ENCODE measurements at places on chromosomes 4 and X.

DNA sequence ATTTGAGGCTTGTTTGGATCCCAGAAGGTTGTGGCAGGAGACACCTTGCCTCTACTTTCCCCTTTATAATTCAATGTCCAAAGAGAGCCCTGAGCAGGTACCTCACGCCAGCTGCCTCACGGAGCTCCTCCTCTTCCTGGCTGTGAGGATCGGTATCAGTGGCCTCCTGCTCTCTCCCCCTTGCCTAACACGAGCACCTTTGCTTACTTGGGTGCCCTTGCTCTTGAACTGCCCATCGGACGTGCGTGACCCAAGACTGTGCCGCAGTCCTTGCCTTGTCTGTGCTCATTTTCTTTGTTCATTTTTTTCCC is 27.8 kb upstream of the MSANTD1 start:
- DNase-seq = no peak

DNA sequence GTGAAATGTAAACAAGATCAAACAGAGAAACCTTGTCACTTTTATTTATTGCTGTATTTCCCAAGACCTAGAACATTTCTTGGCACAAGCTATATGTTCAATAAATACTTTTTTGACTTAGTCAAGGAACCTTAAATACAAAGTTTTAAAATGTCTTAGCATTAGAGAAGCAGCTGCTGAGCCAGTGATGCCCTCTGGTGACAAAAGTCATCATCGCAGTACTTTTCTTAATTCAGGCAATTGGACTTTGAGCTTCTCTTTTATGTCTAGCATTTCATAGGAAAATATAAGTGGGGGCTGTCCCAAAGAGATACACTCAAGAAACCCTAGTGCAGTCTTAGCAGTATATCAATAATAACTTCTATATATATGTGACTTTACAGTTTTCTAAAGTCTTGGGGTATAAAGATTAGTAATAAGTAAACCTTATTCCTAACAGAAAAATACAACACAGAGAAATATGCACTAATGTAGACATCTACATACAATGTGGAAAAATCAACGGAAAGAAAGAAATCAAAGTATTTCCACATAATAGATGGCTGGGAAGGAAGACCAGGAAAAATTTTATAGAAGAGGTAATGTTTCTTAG is 118.4 kb downstream of the DTHD1 start:
- DNase-seq = peak; percentile 80

GRCh38 chrX:93673056-93673868 is at the start of gene NAP1L3:
Gene NAP1L3 (minus strand): TSS chrX:93673578. CDS start chrX:93673304, 274 bp downstream.
- no peak for DNase-seq

DNA sequence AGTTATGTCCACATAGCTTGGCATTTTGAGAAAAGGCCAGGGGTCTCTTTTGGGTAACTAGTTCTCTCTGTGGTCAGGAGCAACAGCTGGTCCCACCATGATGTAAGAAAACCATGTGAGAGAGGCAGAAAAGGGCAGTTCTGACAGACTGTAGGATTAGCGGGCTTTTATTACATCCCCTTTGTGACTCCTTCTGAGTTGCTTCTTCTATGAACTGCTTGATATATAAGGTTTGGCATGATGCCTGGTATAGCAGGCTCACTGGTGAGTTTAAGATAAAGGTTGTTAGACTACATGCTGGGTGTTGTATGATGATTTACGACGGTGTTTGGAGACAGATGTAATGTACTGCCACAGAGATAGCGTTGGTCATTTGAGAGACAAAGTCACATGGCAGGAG is 2308.1 kb upstream of the AGA start:
- DNase-seq = no peak

- DNase-seq = peak; percentile 48
Observed at GRCh38 chr4:184416913-184417734, 57.2 kb downstream of the IRF2 start.

Data from Kasumi-1 (cell line).